Breast epithelium (tissue), 4 donors: ENCODE measurements at places on chromosomes 7 and 10. TPM values are rescaled to one million over a fixed set of nuclear protein-coding genes. Genes with fewer than 3 reads are reported as not detected.

GRCh38 chr7:143296686-143297085 is 8.5 kb downstream of the CASP2 start:
- H3K27me3 ChIP-seq = no peaks in the 10 kb centered on the region
- no peaks in the 10 kb centered on the region for H3K4me1 ChIP-seq
- H3K4me3 ChIP-seq = no peak overlapping the region
- H3K36me3 ChIP-seq = peaks cover 6% of the 10 kb centered on the region
- no peak for DNase-seq

DNA sequence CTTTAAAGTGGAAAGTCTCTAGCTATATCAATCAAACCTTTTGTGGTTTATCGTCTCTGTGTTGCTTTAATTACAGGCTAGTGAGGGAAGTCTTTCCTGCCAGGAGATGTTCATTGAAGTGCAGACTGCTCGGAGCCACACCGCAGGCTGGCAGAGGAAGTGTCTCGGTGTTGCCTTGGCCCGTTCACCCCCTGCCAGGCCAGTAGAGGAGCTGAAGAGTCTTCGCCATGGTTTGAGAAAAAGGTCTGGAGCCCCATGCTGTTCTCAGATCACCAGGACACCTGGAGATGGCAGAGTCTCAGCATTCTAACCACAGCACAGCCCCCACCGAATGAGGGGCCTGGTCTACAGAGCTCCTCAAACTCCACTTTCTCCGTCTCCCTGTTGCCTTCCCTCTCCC is 275.9 kb upstream of the PLPP4 start:
- H3K4me3 ChIP-seq = no peak overlapping the region
- no peak overlapping the region for H3K27ac ChIP-seq
- DNase-seq = no peak
- H3K27me3 ChIP-seq = no peaks in the 10 kb centered on the region
- no peaks in the 10 kb centered on the region for H3K36me3 ChIP-seq

- H3K4me1 ChIP-seq = no peaks in the 10 kb centered on the region
- no peak for DNase-seq
- no peaks in the 10 kb centered on the region for H3K36me3 ChIP-seq
- H3K27me3 ChIP-seq = no peaks in the 10 kb centered on the region
- H3K27ac ChIP-seq = no peak within 1 kb of the TSS
- no peak within 1 kb of the TSS for H3K4me3 ChIP-seq
Observed at GRCh38 chr7:64990936-64991335, at the start of gene ZNF117. Gene ZNF117, minus strand, starts transcription at chr7:64991036.

DNA sequence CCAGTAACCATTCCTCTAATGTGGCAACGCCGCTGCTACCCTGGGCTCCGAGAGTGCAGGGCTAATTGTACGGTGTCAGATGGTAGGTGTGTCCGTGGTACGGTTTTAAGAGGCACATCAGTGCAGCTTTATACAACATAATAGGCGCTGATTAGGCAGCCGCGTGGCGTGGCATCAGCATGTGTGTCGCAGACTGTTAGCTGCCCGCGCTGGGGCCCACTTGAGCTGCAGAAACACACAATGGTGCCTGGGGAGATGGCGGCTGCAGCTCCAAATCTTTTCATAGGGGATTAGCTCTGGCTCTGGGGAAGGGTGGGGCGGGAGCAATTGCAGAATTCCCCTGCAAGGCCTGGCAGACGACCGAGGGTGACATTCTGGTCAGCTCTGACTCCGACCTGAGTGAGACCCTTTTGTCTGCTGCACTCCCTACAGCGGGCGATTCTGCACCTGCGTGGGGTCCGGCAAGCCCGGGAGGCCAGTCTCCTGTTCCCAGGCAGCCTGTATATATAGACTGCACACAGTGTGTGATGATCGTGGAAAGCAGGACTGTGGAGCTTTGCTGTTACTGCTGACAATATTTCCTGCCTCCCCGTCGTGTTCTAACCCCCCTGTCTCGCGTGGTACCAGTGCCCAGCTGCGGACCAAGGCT is 722.7 kb upstream of the CELF2 start:
- no peak overlapping the region for H3K27ac ChIP-seq
- no peaks in the 10 kb centered on the region for H3K27me3 ChIP-seq
- no peak overlapping the region for H3K4me3 ChIP-seq
- DNase-seq = no peak
- no peaks in the 10 kb centered on the region for H3K4me1 ChIP-seq

- DNase-seq = no peak
- H3K27me3 ChIP-seq = no peaks in the 10 kb centered on the region
- no peaks in the 10 kb centered on the region for H3K36me3 ChIP-seq
Observed at GRCh38 chr7:99992330-99993038, 16.7 kb upstream of the AZGP1 start.

ZNF804B gene
- not detected for total RNA-seq

ALOX5 gene
- total RNA-seq = 33.4 TPM
